ENCODE measurements at places on chromosomes 4 and X.

DNA sequence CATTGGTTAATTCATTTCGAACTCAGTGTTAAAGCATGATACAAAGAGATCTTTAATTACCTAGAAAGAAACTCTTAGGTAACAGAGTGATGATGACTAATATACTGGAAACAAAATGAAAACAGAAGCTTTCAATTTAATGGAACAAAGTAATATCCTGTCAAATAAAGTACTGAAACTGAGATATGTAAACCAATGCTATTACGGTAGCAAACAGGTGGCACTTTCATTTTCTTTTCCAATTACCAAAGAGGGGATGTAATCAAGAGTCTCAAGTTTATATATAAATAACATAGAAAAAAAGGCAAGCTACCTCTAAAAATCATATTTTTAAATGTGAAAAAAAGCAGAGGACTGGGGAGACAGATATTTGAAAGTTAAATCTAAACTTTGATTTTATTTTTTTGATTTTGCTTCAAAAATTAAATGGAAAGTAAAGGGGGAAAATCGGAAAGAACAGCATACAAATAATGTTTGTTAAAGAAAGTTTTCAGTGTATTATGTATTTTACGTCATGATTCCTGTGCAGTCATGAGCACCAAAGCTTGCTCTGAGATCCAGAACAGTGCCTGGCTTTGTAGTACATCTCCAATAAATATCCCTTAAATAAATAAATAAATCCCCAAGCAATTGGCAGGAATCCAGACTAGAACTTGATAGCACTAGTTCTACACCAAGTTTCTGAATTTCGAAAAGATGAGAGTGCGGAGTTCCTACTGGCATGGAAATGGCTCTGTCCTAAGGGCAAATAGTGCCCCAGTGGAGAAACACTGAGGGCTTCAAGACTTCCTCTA, 25.0 kb upstream of the RAPGEF2 start:
- no peak for DNase-seq

DNA sequence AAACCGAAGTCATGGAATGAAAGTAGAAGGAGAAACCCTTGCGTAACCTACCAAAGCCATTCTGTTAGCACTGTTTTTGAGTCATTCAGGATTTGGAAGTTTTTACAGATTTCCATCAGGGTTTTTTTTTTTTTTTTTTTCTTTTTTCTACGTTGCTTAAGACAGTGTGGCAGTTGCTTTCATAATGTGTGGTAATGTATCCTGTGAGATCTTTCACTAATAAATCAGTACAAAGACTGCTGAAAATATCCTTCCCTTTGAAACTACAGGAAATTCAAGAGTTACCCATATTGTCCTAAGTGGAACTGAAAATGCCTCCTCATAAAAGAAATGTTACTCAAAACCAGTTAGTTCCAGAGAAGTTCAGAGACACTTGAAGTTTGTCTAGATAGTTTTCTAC, 137.8 kb downstream of the RAPGEF2 start:
- DNase-seq, result no peak

DNA sequence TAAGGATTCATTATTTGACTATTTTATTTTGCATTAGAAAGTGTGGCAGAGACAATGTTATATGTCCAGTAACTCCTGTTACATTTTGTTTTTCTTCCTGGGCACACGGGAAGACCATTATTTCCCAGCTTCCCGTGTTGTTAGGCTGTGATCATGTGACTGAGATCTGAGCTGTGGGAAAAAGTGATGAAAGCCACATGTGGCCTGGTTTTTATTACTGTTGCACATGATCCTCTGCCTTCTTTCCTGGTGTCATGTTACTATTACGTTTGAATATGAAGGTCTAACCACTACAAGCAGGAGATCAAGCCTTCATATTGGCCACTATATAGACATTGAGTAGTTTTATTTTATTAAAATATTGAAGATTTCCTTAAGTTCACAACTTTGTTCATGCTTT, 28.2 kb upstream of the MID1 start:
- DNase-seq, result no peak

DNA sequence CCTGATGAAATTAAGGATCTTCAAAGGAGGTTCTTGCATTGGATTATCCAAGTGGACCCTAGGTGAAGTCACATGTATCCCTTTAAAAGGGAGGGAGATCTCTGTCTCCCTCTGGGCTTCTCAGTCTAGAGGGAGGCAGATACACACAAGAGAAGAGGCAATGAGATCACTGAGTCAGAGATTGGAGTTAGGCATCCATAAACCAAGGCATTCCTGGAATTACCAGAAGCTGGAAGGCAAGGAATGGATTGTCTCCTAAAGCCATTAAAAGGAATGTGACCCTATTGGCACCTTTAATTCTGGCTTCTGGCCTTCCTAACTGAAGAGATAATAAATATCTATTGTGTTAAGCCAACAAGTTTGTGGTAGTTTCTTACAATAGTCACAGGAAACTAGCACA, 383.2 kb downstream of the PACRGL start:
- DNase-seq, result no peak

GRCh38 chrX:44544036-44544435, 1.4 kb upstream of the FUNDC1 start:
- no peak for DNase-seq

DNA sequence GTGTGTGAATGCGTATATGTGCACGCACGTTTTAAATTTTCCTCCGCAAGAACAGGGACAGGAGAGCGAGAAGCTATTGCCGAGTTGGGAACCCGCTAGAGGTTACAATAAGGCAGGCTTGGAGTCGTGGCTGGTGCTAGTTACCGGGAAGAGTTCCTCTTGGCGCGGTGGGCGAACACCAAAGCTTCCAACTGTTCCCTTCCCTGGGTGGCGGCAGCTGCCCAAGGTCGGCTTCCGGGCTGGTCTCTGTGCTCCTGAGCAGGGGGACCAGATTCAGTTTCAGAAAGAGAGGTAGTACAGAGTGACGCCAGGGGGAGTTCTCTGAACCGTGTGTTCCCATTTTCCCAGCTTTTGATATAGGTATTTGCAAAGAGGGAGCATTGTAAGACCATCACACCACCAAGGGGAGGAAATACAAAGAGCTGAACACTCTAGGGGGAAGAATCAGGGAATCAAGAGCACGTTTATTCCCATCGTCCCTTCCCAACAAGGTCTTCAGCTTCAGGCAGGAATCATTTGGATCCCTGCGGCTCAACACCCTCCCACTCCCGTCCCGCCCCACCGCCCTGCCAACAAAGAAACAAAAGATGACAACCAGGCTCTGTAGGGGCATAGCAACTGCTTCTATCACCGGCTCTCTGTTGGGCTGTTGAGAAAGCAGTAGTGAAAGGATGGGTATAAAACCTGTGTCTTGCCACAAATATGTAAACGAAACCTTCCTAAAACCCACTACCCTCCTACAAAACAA, 113.6 kb upstream of the TEX13C start:
- no peak for DNase-seq

- DNase-seq, result no peak
Observed at GRCh38 chrX:70437921-70438665, 6.5 kb upstream of the DLG3 start.

DNA sequence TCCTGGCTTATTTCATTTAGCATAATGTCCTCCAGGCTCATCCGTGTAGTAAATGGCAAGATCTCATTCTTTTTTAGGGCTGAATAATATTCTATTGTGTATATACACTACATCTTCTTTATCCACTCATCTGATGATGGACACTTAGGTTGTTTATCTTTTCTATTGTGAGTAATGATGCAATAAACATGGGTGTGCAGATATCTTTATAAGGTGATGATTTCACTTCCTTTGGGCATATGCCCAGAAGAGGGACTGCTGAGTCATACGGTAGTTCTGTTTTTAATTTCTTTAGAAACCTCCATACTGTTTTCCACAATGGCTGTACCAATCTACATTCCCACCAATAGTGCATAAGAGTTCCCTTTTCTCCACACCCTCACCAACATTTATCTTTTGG, 317.6 kb upstream of the CNKSR2 start:
- no peak for DNase-seq

- DNase-seq, result no peak
Observed at GRCh38 chr4:150023489-150023888, 54.8 kb upstream of the DCLK2 start.

DNA sequence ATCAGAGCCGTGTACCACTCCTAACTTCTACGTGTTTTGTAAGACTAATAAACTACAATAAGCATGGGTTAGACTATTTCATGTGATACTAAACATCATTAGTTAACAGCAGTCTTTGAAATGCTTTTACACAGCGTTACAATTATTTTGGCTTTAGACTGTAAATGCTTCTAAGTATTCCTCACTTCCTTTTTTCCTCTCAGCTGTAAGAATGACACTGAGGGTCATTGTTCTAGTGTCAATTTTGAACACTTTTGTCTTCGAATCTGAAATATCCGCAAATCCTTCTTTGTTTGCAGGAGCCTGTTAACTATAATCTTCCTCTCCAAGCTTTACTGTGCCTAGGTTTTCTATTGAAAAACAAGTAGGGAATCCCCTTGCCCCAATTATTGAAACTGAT, 1.5 kb downstream of the ABCE1 start:
- DNase-seq, result no peak

GRCh38 chrX:93420525-93421082, 252.8 kb downstream of the NAP1L3 start:
- DNase-seq, result no peak

DNA sequence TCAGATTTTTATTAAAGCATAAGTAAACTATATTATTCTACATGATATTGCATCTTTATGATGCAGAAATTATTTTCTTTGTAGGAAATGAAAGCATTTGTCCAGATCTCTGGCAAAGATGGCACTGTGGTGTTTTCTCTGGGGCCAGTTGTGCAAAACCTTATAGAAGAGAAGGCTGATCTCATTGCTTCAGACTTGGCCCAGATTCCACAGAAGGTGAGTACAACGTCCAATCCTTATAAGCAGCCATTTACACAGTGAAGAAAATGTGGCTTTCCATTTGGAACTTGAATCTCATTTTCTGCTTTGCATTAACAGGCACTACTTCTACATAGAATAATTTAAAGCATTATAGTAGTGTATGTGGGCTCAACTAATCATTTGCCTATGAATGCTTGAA, 6.9 kb upstream of the UGT2B7 start:
- DNase-seq, result no peak

- no peak for DNase-seq
Observed at GRCh38 chrX:38675856-38676255, 114.5 kb downstream of the TSPAN7 start.

GRCh38 chr4:82382751-82383150, 9.0 kb upstream of the HNRNPD start:
- no peak for DNase-seq

- no peak for DNase-seq
Observed at GRCh38 chrX:88838392-88838791, 91.4 kb downstream of the CPXCR1 start.

DNA sequence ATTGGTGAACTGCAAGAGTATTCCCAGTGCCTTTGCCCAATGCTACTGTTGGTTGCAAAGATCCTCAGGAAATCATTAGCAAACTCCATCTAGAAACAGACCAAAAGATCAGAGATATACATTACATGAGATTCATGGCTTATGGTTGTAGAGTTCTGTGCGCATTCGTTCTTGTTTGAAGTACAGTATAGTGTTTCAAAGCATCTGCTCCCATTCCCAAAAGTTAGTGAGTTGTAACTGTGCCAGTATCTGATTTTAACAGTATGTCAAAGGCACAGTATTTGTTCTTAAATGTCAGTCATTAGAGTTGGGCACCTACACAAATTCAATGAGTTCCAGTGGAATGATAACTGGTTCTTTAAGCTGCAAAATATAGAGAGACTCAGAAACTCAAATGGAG, 314.7 kb upstream of the ATOH1 start:
- DNase-seq, result no peak

GRCh38 chr4:47933840-47934239, 19.5 kb upstream of the NFXL1 start:
- no peak for DNase-seq

DNA sequence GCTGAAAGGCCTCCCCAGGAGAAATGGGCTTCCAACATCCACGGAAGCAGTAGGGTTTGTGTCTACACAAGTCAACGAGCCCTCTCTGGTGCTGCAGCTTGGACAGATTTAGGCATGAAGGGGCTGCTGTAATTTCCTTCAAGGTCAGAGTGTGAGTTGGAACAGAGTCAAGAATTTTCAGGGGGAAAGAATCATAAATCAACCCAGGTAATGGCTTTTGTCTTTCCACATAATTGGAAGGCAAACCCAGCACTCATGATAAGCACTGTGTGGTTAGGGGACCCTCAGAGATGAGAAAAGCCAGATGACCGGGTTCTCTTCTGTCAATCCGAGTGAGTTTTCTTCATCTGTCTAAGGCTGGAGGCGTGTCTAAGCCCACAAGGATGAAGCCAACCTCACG, 78.6 kb upstream of the MXRA5 start:
- DNase-seq, result no peak

- no peak for DNase-seq
Observed at GRCh38 chrX:17174671-17175070, 200.3 kb upstream of the NHS start.

DNA sequence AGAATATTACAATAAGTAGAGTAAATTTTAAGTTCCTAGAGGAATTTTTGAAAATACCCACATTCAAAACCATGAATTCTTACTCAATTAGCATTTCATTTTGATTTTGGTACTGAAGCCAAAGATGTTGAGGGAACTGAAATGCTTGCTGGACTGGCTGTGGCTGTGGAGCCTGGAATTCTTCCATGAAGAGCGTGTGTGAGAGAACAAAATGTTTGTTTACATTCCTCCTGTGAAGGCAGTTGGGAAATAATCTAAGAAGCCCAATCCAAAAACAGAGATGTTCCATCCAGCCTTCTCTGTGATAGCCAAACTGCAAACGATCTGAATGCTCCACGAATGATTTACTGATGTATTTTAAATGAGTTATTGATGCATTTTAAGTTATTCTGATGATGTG, 3.8 kb upstream of the ADH1B start:
- DNase-seq, result no peak

- no peak for DNase-seq
Observed at GRCh38 chr4:10346023-10346422, 111.2 kb downstream of the ZNF518B start.

DNA sequence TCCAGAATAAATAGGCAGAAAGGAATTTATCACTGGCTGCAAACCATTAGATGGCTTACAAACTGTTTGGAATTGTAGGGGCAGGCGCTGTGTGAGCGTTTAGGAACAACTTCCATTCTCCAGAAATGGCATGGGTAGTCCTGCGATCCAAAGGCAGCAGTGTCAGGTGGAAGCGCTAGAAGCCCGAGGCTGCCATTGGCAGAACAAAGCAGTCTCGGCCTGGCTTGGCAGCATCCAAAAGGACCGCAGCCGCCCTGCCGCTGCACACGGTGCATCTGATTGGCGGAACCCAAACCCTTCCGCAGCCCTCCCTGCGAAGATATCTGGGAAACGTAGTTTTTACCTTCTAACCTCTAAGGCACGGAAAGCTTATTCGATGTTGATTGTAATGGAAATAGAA, 23.6 kb upstream of the YTHDC1 start:
- DNase-seq, result peak; percentile 21

Data from stimulated activated CD8-positive, alpha-beta memory T cell treated with anti-CD3 and anti-CD28 coated beads, Interleukin-7, amount 100 ng/mL, for 24 hours (primary cell).